Activated T-helper 2 cell treated with anti-CD3 and anti-CD28 coated beads, Interferon-gamma antibody, Interleukin-2, Interleukin-4, amounts not matched to agents 10 μg/mL and 5 μg/mL and 100 μg/mL, durations not matched to agents 14 hours and 24 hours and 36 hours (primary cell): ENCODE measurements at places on chromosomes 6 and 20. TPM values are rescaled to one million over a fixed set of nuclear protein-coding genes. Genes with fewer than 3 reads are reported as not detected.

GRCh38 chr20:38108438-38108985 lies 56.6 kb downstream of the TGM2 start:
- H3K4me3 ChIP-seq: no peak overlapping the region
- no peaks in the 10 kb centered on the region for H3K36me3 ChIP-seq
- no peak overlapping the region for H3K27ac ChIP-seq

GRCh38 chr20:39029364-39029763 lies 67.2 kb downstream of the DHX35 start:
- H3K27me3 ChIP-seq: no peaks in the 10 kb centered on the region
- DNase-seq: no peak
- no peak overlapping the region for H3K27ac ChIP-seq
- peaks cover 19% of the 10 kb centered on the region for H3K4me1 ChIP-seq
- H3K36me3 ChIP-seq: peaks cover 28% of the 10 kb centered on the region
- no peak overlapping the region for H3K4me3 ChIP-seq

DNA sequence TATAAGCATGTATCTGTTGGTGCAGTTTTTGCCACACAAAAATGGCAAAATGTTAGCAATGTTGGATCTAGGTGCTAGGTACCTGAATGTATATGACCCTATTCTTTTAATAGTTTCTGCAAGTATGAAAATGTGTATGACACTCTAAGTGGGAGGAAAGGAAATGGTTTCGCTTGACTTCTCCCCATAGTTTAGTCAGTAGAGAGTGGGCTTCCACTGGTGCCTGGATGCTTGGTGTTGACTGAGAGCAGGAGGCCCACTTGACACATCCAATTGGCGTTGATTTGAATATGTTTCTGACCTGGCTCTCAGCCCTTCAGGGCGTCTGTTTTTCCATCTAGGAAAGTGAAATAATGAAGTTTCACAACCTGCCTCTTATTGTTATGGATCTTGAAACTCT lies 41.8 kb upstream of the GABRR1 start:
- no peaks in the 10 kb centered on the region for H3K36me3 ChIP-seq
- H3K4me3 ChIP-seq: no peak overlapping the region
- H3K27me3 ChIP-seq: peaks cover 10% of the 10 kb centered on the region
- no peaks in the 10 kb centered on the region for H3K4me1 ChIP-seq
- H3K27ac ChIP-seq: no peak overlapping the region

- no peak overlapping the region for H3K27ac ChIP-seq
- H3K4me1 ChIP-seq: peaks cover 9% of the 10 kb centered on the region
Observed at GRCh38 chr20:33790566-33790965, 20.6 kb upstream of the CHMP4B start.

GRCh38 chr20:59832406-59833363 lies 100.8 kb downstream of the SYCP2 start:
- no peaks in the 10 kb centered on the region for H3K4me1 ChIP-seq
- no peak for DNase-seq
- no peaks in the 10 kb centered on the region for H3K36me3 ChIP-seq
- no peak overlapping the region for H3K4me3 ChIP-seq
- no peak overlapping the region for H3K27ac ChIP-seq

- DNase-seq: no peak
- no peak overlapping the region for H3K27ac ChIP-seq
- no peak overlapping the region for H3K4me3 ChIP-seq
- H3K4me1 ChIP-seq: no peaks in the 10 kb centered on the region
Observed at GRCh38 chr6:121984956-121985355, 414.5 kb upstream of the HSF2 start.

DNA sequence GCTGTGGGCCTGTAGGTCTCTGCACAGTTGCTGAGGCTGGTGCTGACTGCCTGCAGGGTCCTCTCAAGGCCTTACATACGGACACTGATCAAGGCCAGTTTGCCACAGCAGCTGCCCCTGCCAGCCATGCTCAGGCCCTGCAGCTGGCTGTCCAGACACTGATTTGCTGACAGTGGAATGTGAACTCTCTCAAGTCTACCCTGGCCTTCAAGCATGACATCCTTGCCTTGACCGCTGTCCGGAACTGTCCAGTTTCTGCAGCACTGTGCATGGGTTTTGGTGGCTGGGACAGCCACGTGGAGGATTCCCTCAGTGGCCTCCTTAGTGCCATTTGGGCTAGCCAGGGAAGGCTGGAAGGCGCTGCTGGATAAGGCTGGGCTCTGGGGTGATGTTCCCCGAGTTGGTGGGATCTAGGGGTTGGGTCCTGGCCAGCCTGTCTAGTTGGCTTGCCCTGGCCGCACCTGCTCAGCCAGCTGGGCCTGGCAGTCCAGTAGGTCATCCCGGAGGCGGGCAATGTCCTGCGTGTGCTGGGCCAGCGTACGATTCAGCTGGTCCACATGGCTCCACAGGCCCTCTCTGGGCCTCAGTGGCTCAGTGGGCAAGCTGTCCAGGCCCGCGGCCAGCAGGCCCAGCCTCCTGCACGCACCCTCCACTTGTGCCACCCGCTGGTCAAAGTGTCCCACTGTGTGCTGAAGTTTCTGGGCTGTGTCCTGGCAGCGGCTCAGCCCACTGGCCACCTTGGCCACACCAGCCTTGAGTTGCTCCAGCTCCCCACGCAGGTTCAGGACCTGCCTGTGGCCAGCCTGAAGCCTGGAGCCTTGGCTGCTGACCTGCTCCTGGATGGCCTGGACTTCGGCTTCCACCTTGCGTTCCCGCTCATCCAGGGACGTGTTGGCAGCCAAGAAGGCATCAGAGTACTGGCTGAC lies 5.5 kb downstream of the EMILIN3 start:
- no peak for DNase-seq
- H3K27me3 ChIP-seq: peaks cover 12% of the 10 kb centered on the region

DNA sequence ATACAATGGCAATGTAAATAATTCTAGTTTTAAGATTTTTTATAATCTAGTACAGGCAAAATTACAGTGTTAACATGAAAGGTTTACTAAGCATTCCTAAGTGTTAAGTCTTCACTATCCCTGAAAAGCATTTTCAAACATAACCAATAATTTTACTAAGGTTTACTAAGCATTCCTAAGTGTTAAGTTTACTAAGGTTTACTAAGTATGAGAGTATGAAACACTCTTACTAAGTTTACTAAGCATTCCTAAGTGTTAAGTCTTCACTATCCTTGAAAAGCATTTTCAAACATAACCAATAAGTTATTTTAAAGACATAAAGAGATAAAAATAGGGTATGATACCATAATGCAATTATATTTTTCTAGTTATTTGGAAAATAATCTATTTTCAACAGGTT lies 82.6 kb downstream of the PRSS35 start:
- H3K4me3 ChIP-seq: no peak overlapping the region
- H3K36me3 ChIP-seq: no peaks in the 10 kb centered on the region
- no peak overlapping the region for H3K27ac ChIP-seq
- DNase-seq: no peak
- H3K27me3 ChIP-seq: no peaks in the 10 kb centered on the region

DNA sequence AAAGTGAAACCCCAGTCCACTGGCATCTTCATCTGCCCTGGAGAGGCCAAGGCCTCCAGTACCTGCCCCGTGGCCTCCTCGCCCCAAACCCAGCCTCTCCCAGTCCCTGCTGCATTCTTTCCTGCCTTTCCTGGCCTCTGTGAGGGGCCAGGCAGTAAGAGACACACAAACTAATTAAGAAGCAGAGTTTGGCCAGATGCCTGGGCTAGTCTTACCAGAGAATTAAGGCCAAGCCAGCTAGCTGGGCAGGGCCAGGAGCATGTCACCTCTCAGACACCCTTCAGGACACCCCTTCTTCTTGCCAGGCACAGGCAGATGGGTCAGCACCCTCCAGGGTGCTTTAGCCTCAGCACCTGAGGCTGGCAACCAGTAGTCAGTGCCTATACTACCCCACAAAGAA lies 2.4 kb downstream of the MDGA1 start:
- peak overlapping the region; percentile 78 for H3K4me3 ChIP-seq
- H3K27ac ChIP-seq: no peak overlapping the region
- no peaks in the 10 kb centered on the region for H3K36me3 ChIP-seq
- DNase-seq: no peak
- H3K27me3 ChIP-seq: peaks cover 58% of the 10 kb centered on the region

DNA sequence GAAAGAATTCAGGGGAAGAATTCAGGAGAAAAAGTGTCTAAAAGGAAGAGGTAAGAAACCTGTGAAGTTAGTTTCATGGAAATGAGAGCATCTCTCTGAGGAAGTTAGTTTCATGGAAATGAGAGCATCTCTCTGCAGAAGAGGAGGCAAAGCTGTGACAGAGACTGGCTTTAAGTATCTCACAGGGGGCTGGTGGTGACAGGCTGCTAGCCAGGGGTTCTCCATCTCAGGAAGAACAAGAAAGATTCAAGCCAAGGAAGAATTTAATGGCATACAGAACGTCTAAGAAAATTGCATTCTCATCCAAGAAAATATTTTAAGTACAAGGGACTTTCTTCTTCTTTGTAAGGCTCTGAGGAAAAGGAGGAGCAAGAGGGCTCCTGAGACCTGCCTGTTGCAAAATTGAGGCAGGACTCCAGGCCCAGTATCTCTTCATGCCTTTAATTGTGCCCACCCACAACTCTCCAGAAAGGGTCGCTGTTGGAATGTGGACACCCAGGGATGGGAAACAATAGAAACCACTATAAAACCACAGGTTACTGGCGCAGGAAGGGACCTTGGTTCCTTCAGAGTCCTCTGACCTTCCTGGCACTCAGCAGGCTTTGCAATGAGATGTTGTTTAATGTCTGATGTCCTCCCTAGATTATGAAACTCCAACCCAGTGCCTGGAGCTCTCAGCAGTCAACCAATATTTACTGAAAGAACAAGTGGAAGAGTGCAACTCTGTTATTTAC lies 136.8 kb downstream of the FNDC1 start:
- H3K27me3 ChIP-seq: no peaks in the 10 kb centered on the region
- no peaks in the 10 kb centered on the region for H3K36me3 ChIP-seq
- no peak overlapping the region for H3K4me3 ChIP-seq
- no peak for DNase-seq

DNA sequence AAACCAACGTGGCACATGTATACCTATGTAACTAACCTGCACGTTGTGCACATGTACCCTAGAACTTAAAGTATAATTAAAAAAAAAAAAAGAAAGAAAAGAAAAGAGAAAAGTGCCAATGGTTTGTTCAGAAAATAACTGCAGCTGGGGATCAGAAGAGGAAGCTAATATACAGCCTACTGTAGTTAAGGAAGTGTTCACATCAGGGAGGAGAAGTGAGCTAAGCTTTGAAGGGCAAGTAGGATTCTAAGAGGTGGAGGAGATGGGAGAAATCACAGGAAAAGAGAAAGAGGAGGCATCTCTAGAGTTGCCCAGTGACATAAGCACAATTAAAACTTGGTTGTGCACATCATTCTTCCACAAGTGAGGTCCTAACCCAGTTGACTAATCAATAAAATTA lies 214.4 kb upstream of the DTNBP1 start:
- H3K27me3 ChIP-seq: no peaks in the 10 kb centered on the region
- H3K36me3 ChIP-seq: no peaks in the 10 kb centered on the region
- H3K4me3 ChIP-seq: no peak overlapping the region
- H3K4me1 ChIP-seq: peaks cover 66% of the 10 kb centered on the region
- H3K27ac ChIP-seq: no peak overlapping the region
- no peak for DNase-seq

GRCh38 chr6:131161987-131162386 lies 26.7 kb downstream of the AKAP7 start:
- no peaks in the 10 kb centered on the region for H3K36me3 ChIP-seq

GRCh38 chr20:56986931-56987720 lies 279.3 kb downstream of the BMP7 start:
- H3K36me3 ChIP-seq: no peaks in the 10 kb centered on the region
- no peak for DNase-seq
- H3K27ac ChIP-seq: no peak overlapping the region
- no peaks in the 10 kb centered on the region for H3K4me1 ChIP-seq

GRCh38 chr20:79565-79964 lies 7.9 kb upstream of the DEFB125 start:
- peaks cover 20% of the 10 kb centered on the region for H3K27me3 ChIP-seq
- H3K27ac ChIP-seq: no peak overlapping the region
- DNase-seq: no peak
- no peaks in the 10 kb centered on the region for H3K4me1 ChIP-seq
- no peak overlapping the region for H3K4me3 ChIP-seq
- H3K36me3 ChIP-seq: no peaks in the 10 kb centered on the region

GRCh38 chr6:34570066-34570833 lies 14.1 kb upstream of the SPDEF start:
- H3K36me3 ChIP-seq: no peaks in the 10 kb centered on the region
- DNase-seq: no peak
- no peaks in the 10 kb centered on the region for H3K4me1 ChIP-seq

GRCh38 chr6:23478312-23478711 lies 647.7 kb upstream of the NRSN1 start:
- no peak overlapping the region for H3K27ac ChIP-seq
- no peak overlapping the region for H3K4me3 ChIP-seq
- DNase-seq: no peak
- H3K27me3 ChIP-seq: no peaks in the 10 kb centered on the region
- H3K36me3 ChIP-seq: no peaks in the 10 kb centered on the region

- no peak for DNase-seq
- H3K36me3 ChIP-seq: peaks cover 77% of the 10 kb centered on the region
- peaks cover 54% of the 10 kb centered on the region for H3K4me1 ChIP-seq
- peak overlapping the region; percentile 9 for H3K27ac ChIP-seq
Observed at GRCh38 chr20:50572938-50573777, 63.0 kb downstream of the PTPN1 start.

GRCh38 chr6:81624453-81624852 lies 128.0 kb downstream of the TENT5A start:
- no peaks in the 10 kb centered on the region for H3K36me3 ChIP-seq
- no peak for DNase-seq
- no peak overlapping the region for H3K27ac ChIP-seq
- no peak overlapping the region for H3K4me3 ChIP-seq
- H3K27me3 ChIP-seq: no peaks in the 10 kb centered on the region
- H3K4me1 ChIP-seq: no peaks in the 10 kb centered on the region

GRCh38 chr6:57216235-57217101 lies 5.6 kb downstream of the RAB23 start:
- no peak for DNase-seq
- H3K27ac ChIP-seq: no peak overlapping the region
- no peak overlapping the region for H3K4me3 ChIP-seq
- peaks cover 39% of the 10 kb centered on the region for H3K4me1 ChIP-seq
- H3K27me3 ChIP-seq: peaks cover 4% of the 10 kb centered on the region

GRCh38 chr6:152087701-152088100 lies 280.2 kb downstream of the ESR1 start:
- H3K27me3 ChIP-seq: peaks cover 5% of the 10 kb centered on the region
- no peaks in the 10 kb centered on the region for H3K36me3 ChIP-seq
- H3K4me3 ChIP-seq: no peak overlapping the region
- no peaks in the 10 kb centered on the region for H3K4me1 ChIP-seq
- no peak for DNase-seq

Gene LPA
- not detected in 2 replicates for total RNA-seq

Gene ABHD12
- 29.0 and 29.5 TPM in 2 replicates for total RNA-seq

Gene MYCT1
- not detected in 2 replicates for total RNA-seq

Gene IL17F
- total RNA-seq: not detected in 2 replicates

Gene TRIM31
- total RNA-seq: not detected in 2 replicates
